GM12878 (cell line): ENCODE measurements at places on chromosomes 6 and 20. TPM values are rescaled to one million over a fixed set of nuclear protein-coding genes. Genes with fewer than 3 reads are reported as not detected.

- DNase-seq, result no peak
Measured at GRCh38 chr6:156910938-156911337, 133.8 kb downstream of the ARID1B start.

DNA sequence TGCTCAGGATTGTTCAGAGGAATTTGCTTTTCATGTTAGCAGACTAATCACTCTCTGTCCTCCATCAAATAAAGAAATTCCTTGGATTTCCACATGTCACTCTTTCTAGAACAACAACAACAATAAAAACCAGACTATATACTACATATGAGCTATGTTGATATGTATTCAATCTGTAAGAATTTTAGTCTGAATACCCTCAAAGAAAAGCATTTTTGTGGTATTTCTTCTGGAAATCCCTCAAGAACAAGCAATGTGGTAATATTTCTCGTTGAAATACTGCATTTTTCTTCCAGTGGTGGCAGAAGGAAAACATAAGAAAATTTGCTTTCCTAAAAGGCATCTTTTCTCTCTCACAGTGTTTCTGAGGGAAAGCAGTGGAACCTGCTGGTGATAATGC lies 312.6 kb upstream of the RSPO3 start:
- DNase-seq, result no peak

- DNase-seq, result no peak
Measured at GRCh38 chr6:3305216-3305565, 46.4 kb downstream of the PSMG4 start.

DNA sequence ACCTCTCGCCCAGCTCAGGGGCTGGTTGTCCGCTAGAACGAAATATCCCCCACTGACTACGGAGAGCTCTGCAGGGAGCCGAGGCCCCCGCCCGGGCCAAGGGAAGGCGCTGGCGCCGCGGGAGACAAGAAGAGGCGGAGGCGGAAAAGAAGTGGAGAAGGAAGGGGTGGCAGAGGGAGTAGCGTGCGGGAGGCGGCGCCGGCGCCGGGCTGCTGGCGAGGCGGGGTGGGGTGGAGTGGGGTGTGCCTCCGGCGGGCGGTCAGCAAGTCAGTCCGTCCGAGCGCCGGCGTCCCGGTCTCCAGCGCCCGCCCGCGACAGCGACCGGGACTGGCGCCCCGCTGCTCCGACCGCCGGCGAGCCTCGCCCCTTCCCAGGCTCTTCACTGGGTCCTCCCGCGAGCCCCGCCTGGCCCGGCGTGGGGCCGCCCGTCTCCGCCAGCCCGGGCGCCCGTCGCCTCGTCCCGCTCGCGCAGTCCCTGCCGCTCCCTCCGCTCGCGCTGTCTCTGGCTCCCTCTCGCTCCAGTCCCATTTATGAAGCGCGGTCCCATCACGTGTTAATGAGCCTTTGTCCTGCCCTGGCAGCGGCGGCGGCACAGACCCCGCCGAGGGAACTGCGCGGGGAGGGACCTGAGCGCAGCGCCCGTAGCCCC lies at the start of gene CNR1:
Gene CNR1, minus strand, starts transcription at position 504 of the 649 bp plus-strand sequence. CDS start 21,073 bp downstream, outside the sequence.
- no peak for DNase-seq

DNA sequence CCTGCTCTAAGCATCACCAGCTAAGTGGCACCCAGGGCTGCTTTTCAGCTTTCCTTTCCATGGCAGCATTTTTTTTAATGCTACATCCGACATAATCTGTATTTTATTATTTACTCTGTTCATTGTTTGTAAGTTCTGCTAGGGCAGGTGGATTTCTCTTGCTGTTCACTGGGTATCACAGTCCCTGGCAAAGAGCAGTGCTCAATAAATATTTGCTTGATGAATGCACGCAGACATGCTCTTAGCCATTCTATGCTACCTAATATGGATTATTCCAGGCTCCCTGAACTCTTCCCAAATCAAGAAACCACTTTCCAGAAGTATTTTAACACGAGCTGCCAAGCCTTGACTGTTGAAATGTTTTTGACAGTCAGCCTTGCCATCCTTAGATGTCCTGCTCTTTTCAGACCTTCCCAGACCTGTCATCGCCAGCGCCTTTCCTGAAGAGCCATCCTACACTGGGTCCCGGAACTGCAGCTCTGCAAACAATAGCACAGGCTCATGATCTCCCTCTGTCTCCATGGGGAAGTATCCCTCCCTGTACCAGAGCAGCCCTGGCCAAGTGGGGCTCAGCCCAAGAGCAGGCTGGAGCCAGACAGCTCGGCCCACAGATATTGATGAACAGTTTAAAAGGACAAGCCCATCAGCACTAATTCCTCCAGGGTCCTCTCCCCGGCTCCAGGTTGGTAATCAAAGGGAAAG lies 136.5 kb upstream of the CDH4 start:
- no peak for DNase-seq

- no peak for DNase-seq
Measured at GRCh38 chr6:132316970-132317369, 84.3 kb downstream of the MOXD1 start.

GRCh38 chr6:85449388-85449817 lies 480 bp upstream of the NT5E start:
- peak; percentile 73 for DNase-seq

Gene NOX3
- total RNA-seq, result not detected in 2 replicates
